ENCODE measurements at places on chromosomes 13 and 19.
A peak's percentile ranks its signal among the peaks of the same experiment; 100 is the strongest.

- peak; percentile 21 for DNase-seq
Observed at GRCh38 chr19:35090506-35091214, 25.0 kb upstream of the FXYD3 start.

- DNase-seq: no peak
Observed at GRCh38 chr13:87358319-87358718, 312.9 kb upstream of the SLITRK5 start.

DNA sequence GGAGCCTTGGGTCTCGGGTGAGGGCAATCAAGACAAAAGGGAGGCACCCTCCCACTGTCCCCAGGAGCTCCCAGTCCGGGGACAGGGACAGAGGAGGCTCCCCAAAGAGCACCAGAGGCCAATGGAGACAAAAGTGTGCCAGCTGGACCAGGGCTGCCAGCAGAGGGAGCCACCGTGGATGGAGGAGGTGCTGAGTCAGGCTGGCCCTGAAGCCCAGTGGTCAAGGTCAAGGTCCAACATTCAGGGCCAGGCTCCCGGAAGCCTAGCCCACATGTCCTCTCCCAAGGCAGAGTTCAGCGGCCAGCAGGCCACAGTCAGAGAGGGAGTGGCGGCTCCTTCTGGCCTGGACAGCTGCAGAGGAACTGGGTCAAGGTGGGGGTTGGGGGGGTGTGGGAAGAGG, 8.4 kb downstream of the COL5A3 start:
- DNase-seq: no peak

- no peak for DNase-seq
Observed at GRCh38 chr13:98664047-98664446, 87.1 kb upstream of the STK24 start.

- DNase-seq: no peak
Observed at GRCh38 chr19:18989316-18989715, 44.0 kb downstream of the SUGP2 start.

GRCh38 chr19:1629256-1629808, 23.1 kb downstream of the TCF3 start:
- DNase-seq: no peak

GRCh38 chr13:101398920-101399319, 17.4 kb downstream of the NALCN start:
- no peak for DNase-seq

GRCh38 chr19:37077501-37077933, 716 bp upstream of the ZNF420 start:
- DNase-seq: peak; percentile 55

DNA sequence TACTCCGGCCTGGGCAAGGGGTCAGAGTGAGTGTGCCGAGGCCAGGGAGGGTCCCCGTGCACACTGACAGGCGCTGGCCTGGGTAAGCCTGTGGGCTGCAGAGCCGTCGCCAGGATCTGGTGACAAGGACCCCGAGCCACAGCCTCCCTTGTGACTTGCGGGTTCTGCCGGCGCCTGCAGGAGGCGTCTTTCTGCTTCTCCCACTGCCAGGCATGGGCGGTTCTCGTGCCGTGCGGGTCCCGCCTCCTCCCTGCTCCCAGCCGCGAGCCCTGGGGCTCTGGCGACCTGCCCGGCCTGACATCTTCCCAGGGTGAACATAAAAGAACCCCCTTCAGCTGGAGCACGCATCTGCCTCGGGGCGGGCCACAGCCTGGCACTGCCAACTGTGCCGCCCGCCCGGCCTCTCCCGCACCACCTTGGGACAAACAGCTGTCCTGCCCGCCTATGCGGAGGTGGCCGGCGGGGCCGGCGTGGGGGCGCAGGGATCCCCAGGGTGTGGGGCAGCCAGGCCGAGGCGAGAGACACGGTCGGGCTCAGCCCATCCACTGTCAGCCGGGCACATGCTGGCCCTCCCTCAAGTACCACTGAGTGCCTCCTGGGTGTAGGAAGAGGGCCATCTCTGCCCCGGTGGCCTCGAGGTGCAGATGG, 1.5 kb upstream of the HCN2 start:
- DNase-seq: peak; percentile 67

GRCh38 chr13:52383366-52383765, 22.6 kb downstream of the THSD1 start:
- DNase-seq: no peak
